Daoy (cell line): ENCODE measurements at places on chromosomes 6 and 20. TPM values are rescaled to one million over a fixed set of nuclear protein-coding genes. Genes with fewer than 3 reads are reported as not detected.

RGS17 gene
- total RNA-seq, result 8.3 and 8.7 TPM in 2 replicates

PSORS1C2 gene
- total RNA-seq, result not detected in 2 replicates

IYD gene
- under 0.01 TPM in 1 of 2 replicates, not detected in the other for total RNA-seq

RNF182 gene
- 4.7 and 8.7 TPM in 2 replicates for total RNA-seq

PLG gene
- total RNA-seq, result not detected in 2 replicates

HCK gene
- 0.15 TPM in 1 of 2 replicates, not detected in the other for total RNA-seq

PAQR8 gene
- total RNA-seq, result 4.1 and 4.2 TPM in 2 replicates

RTF2 gene
- total RNA-seq, result 81.7 and 87.3 TPM in 2 replicates

FAM184A gene
- 3.8 and 4.8 TPM in 2 replicates for total RNA-seq
